Activated T-cell treated with anti-CD3 and anti-CD28 coated beads for 24 hours (primary cell): ENCODE measurements at places on chromosomes 3 and 15.

DNA sequence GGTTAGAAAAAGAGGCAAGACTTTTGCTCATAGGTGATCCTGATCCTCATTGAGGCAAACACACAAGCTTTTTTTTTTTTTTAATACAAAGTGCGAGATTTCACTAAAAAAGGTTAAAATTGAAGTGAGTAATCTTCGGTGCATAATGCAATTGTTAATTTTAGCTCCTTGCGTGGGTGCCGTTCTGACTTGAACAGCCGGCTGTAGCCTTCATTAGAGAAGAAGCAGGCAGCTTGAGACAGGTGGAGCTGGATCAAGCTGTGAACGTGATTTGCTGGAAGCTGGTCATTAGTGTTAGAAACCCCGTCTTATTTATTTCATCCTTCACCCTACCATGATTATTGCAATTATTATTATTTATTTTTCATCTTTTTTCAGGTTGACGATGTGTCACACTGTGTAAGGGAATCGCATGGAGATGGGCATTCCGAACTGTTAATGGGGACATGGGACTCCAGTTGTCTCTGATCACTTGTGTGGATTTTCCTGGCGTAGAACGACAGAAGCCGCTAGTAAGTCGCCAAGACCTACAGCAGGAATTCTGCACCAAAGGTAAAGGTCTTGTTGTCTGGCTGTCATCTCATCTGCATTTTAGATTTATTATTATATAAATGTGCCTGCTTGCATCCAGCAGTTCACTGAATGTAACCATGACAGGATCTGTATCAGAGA lies 40.2 kb downstream of the ARPP21 start:
- no peak for DNase-seq

GRCh38 chr15:44296625-44297524 lies 8.4 kb downstream of the GOLM2 start:
- DNase-seq, result no peak

DNA sequence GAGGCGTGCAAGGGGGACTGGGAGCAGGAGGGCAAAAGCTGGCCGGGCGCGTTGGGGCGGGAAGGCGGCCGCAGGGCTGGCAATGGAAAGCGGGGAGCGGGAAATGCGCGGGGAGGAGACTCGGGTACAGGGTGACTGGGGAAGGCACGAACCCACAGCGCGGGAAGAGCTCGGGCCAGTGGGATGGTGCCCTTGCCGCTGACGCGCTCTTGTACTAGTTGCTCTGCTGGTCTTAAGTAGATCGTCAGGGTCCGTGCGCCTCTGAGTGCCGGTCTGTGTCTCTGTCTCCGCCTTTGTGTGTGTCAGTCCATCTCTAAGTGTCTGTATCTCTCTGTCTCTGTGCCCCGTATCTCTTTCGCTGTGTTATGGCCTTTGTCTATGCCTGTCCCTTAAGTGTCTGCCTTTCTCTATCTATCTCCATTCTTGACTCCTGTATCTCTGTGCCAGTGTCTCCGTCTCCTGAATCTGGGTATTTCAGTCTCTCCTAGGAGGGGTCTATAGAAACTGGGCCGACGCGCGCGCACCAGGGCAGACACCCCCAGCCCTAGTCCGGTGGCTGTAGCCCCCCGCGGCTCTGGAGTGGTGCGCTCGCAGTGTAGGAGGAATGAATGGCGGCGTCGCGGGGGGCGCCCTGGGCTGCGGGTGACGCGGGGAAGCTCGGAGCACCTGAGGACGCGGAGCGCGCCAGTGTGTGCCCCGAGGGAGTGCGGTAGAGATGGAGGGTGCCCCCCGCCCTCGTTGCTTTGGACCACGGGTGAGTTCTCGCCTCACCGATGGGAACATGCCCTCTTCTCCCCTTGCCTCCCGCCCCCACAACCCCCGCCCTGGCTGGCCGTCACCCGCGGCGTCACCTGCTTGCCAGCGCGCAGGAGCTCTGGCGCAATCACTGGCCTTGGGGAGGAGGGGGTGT lies 756 bp upstream of the CAMK2N2 start:
- DNase-seq, result no peak

DNA sequence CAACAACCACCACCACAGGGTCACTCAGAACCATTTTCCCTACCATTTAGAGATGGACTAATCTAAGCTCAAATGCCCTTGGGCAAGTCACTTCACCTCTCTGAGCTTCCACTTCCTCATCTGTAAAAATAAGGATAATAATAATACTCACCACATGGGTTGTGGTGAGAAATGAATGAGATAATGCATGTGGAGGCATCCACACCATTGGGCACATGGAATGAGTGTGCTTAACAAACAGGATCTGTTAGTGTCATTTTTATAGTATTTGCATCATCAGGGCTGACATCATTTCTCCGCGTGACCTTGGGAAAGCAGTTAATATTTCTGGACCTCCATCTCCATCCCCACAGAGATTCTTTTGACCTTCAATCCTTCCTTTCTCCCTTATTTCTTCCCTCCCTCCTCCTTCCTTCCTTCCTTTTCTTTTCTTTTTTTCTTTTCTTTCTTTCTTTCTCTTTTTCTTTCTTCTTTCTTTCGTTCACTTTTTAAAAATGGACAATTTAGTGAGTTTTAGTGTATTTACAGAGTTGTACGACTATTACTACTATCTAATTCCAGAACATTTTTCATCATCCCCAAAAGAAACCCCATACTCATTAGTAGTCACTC lies 7.7 kb upstream of the RFT1 start:
- DNase-seq, result no peak

- DNase-seq, result no peak
Measured at GRCh38 chr3:122183521-122183892, at the start of gene CASR. Gene CASR, plus strand, starts transcription at chr3:122183668. Its CDS starts 70,522 bp downstream, at chr3:122254190.

DNA sequence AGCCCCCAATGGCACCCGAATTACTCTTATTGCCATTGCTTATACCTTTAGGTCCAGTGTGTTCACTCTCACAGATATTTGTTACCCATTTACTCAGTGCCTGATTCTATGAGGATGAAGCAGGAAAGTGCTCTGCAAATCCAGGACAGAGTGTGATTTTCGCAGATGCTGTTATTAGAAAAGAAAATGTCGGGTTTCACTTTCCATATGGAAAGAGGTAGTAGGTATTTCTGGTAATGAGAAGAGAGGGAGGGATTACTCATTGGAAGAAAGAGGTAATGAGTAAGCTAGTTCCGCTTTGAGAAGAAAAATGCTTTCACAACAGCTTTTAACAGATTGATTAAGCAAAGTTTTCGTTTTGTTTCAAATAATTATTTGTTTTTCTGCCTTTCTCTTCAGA lies 336.3 kb upstream of the CFAP20DC start:
- DNase-seq, result no peak

DNA sequence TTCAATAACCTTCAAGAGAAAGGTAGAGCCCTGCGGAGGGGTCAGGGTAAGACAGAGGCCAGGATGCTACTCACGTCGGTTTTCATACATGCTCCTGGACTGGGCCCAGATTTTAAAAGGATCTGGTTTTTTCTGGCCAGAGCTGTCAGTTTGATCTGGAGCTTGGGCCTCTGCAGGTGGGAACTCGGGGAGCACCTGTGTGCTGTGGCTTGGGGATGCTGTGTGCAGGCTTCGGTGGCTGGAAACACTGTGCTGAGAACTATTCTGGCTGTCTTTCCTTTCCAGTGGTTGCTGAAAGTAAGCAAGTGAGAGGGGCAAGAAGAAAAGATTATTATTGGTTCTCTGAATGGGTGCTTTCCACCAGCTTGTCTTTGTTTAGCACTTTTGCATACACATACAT lies 647.6 kb downstream of the MAGI1 start:
- DNase-seq, result no peak

DNA sequence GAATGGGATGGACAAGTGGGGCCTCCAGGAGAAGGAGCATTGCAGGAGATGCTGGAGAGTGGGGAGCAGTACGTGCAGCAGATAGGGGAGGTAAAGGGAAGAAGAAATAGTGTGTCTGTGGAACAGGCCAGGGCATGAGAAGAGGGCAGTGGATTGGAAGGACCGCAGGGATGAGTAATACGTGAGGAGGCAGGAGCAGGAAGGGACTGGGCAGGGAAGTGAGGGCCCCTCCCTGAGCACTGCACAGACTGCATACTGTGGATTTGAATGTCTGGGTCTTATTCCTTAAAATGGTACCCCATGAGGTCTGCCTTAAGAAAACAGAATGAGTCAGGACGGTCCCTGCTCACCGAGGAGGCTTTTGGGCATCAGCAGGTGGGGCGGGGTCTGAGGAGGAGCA lies 210.0 kb upstream of the NDN start:
- DNase-seq, result no peak

DNA sequence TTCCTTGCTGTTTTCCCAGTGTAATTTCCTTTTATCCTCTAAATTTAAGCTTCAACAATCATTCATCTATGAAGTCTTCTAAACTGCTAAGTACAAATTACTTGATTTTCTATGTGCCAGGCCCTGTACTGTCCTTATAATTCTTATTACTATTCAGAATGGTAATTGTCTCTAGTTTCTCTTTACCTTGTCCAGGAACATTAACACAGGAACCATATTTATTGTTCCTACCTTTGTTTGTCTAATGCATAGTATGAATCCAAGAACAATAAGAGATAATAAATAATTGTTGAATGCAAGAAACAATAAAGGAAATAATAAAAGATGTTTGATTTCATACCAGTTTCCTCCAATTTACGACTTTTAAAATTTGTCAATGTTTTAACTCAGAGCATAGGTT lies 1083.2 kb downstream of the ROBO2 start:
- no peak for DNase-seq

DNA sequence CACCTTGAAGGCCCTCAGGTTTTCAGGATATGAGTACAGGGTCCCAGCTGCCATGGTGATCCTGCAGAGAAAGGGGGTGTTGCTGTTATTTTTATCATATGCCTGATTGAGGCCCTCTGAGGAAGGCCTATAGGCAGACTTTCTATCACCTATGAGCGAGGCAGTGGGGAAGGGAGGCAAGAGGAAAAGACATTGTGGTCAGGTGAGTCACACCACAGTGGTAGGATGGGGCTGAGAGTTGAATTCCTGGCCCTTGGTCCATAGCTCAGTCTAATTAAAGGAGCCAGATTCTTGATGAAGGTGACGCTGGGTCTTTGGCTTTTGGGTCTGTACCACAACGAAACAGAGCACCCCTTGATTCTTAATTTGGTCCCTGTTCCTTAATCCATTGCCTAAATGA lies 72.7 kb downstream of the ZNF621 start:
- DNase-seq, result no peak

DNA sequence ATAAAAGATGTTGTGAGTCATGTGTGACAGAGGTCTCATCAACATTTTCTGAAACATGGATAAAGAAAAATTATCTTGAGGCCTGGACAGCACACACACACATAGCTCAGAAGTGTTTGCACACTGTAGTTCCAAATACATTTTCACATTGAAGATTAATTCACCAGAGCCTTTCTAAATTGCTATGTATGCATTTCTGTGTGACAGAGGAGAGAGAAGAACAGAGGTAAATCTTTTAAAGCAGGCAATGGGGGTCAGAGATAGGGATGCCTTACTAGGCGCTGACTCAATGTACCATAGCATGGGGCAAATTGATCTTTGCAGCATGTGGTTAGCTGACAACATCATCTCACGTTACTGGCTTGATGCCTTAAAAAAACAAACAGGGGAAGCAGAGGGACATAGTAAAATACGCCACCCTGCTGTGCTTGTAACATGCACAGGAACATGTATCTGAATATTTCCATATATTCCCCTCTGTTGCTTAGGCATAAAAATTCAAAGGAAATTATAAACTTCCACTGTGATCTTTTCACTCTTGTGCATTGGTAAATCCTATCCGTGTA lies 7.7 kb downstream of the POU1F1 start:
- no peak for DNase-seq

DNA sequence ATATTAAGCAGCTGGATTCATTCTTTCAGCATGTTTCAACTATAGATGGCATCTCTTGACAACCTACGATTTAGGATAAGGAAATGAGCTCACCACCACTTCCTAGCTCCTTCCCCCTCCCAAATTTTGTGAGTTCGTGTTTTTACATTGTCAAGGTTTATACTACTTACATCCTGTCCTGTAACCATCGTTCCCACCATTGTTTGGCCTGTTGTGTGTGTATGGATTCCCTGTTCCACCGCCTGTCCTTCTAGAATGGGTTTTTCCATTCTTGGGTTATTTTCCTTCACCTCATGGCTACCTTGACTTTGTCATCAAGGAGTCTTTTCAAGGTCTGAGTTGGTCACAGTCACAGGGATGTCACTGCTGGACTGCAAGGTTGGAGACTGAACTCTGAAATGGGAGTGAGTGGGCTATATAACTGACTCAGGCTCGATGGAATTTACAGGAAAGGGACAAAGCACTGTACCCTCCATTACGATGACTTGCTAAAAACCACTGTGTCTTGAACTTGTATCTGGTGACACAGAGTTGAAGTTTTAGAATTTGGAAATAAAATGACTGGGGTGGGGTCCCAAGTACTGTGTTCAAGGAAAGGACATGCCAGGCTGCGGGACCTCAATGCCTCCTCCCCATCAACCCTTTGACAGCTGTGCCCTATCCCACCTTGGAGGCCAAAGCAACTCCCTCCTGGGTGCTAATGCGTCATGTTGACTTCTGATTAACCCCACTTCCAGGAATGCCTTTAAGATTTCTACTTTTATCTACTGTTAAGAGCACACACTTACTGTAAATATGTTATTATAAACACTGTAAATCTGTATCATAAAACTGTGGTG lies 66.8 kb upstream of the BLM start:
- DNase-seq, result no peak

DNA sequence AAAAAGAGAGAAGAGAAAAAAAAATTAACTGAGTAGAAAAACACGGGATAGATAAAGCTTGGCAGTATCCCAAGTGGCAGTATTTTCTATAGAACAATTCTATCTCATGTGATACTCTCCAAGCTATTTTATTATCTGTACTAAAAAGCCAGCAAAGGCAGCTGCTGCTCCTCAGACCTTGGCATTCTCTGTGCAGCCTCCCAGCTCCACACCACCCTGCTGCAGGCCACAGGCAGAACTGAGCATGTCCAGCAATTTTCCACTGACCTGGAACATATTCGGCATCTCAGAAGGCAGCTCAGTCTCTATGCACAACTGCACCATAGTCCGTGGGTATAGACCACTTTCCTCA lies 1161.4 kb downstream of the IGSF11 start:
- no peak for DNase-seq

DNA sequence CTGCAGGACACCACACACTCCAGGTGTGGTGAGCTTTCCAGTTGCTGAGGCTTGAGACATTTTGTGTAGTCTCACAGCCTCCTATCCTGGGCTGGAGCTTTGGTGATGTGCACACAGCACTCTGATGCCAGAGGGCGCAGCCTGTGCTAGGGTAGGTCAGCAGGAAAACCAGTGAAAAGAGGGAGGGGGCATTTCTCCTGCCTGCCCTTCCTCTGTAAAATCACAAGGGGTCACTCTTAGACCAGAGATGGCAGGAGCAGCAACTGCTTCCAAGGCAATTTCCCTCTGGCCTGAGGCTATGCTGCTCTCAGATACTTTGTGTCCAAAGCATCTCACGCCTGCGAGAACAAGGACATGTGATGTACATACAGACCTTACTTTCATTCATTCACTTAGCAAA lies 16.5 kb upstream of the MUSTN1 start:
- peak; percentile 2 for DNase-seq

DNA sequence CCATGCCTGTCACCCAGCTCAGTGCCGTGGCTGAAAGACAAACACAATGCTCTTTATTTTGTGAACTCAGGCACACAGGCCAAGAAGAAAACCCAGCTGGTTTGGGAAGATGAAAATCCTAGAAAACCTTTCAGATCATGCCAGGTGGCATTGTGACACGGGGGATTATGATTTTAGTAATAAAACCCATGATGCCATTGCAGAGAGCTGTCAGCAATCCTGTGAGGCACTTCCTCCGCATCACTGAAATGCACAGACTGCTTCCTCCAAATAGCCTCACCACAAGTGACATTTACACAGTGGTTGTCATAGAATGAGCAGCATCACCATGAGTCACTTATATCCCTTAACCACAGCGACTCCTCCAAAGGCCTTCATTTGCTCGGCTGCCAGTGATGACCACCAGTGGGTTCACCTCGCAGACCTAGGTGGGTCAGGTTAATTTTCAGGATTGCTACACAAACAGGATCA lies 22.7 kb downstream of the ABHD6 start:
- no peak for DNase-seq
